ENCODE measurements at places on chromosomes 7 and 10. TPM values are rescaled to one million over a fixed set of nuclear protein-coding genes. Genes with fewer than 3 reads are reported as not detected.

IFIT3 gene
- 0.63 TPM for total RNA-seq

EPHA1 gene
- 2.8 TPM for total RNA-seq

DYNC1I1 gene
- total RNA-seq: not detected

FAM25A gene
- total RNA-seq: not detected

CC2D2B gene
- total RNA-seq: not detected

OR2A42 gene
- total RNA-seq: not detected

SEMA3C gene
- not detected for total RNA-seq

ZNF479 gene
- not detected for total RNA-seq

All from CD8-positive, alpha-beta memory T cell (primary cell).